NCI-H1930 (cell line): ENCODE measurements at places on chromosomes 16 and 17.

GRCh38 chr17:924711-925475 is 54.7 kb downstream of the NXN start:
- no peak for DNase-seq

- DNase-seq: no peak
Measured at GRCh38 chr17:49944273-49944870, 24.6 kb upstream of the DLX4 start.

DNA sequence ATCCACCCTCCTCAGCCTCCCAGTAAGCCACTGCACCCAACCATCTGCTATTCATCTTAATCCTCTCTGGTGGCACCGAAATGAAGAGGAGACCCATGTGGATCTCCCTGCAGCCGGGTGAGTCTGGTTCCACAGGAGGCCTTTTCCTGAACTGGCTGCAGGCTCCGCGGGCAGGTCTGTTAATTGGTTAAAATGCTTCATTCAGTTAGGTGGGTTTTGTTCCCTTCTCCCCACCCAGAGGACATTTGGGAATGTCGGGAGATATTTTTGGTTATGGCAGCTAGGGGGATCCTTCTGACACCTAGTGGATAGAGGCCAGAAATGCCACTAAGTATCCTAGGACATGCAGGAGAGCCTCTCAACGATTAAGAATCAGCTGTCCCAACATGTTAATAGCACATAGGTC is 16.7 kb downstream of the C16orf54 start:
- DNase-seq: peak; percentile 32

GRCh38 chr17:72829883-72830282 is 262.6 kb downstream of the SLC39A11 start:
- no peak for DNase-seq

GRCh38 chr17:32485261-32486110 is 1.3 kb upstream of the CDK5R1 start:
- no peak for DNase-seq

GRCh38 chr16:70649300-70649699 is 2.9 kb downstream of the IL34 start:
- no peak for DNase-seq

GRCh38 chr17:37338847-37339246 is 36.9 kb upstream of the C17orf78 start:
- no peak for DNase-seq

DNA sequence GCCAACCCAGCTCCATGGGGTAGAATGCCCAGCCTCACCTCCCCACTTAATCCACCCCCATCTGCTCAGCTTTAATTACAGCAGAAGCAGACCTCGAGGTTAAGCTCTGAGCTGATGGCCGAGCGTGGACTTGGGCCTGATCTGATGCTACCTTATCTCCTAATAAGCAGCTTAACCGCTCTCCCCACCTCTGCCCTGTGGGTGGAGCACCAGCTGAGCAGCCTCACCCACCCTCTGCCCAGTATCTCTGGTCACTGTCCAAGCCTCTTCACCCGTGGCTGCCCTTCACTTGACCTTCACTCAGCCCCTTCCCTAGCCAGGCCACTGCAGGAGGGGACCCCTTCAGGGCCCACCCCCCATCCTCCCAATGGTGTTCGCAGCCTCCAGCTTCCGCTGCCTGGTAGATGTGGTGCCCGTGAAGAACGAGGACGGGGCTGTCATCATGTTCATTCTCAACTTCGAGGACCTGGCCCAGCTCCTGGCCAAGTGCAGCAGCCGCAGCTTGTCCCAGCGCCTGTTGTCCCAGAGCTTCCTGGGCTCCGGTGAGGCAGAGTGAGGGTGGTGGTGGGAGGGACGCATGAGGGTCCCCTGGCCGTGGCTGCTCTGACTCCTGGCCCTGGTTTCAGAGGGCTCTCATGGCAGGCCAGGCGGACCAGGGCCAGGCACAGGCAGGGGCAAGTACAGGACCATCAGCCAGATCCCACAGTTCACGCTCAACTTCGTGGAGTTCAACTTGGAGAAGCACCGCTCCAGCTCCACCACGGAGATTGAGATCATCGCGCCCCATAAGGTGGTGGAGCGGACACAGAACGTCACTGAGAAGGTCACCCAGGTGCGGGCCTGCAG is 6.8 kb downstream of the KCNH6 start:
- DNase-seq: no peak

- peak; percentile 16 for DNase-seq
Measured at GRCh38 chr17:50931144-50931908, 65.2 kb upstream of the TOB1 start.

GRCh38 chr17:65684631-65685030 is 123.2 kb upstream of the AXIN2 start:
- no peak for DNase-seq

DNA sequence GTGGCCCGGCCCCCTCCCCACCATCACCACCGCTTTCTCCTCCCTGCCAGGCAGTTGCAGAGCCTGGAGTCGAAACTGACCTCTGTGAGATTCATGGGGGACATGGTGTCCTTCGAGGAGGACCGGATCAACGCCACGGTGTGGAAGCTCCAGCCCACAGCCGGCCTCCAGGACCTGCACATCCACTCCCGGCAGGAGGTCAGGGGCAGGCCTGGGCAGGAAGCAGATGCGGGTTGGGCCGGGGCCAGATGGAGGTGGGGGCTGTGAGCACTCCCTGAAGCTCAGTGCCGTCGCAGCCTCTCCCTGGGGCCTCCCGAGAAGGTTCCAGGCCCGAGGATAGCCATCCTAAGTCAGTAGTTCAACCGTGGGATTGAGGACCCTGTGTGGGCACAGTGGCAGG is 14.2 kb upstream of the ADGRG3 start:
- DNase-seq: no peak

DNA sequence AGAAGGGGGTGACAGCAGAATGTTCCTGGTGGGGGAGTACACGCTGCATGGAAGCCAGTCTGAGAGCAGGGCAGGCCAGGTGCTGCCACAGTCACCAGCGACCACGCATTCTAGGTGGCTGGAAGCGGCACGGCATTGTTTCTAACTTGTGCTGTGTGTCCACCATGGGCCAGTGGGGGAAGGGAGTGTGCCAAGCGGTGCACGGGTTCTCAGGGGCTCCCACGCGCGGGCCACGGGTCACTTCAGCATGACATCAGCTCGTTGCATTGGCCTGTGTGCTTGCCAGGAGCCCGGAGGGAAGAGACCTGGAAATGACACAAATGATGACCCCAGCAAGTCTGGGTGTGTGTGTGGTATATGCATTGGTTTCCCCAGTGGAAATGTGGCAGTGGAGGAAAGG is 164.9 kb upstream of the PLCG2 start:
- no peak for DNase-seq

- no peak for DNase-seq
Measured at GRCh38 chr17:20072692-20072992, 63.5 kb downstream of the SPECC1 start.

DNA sequence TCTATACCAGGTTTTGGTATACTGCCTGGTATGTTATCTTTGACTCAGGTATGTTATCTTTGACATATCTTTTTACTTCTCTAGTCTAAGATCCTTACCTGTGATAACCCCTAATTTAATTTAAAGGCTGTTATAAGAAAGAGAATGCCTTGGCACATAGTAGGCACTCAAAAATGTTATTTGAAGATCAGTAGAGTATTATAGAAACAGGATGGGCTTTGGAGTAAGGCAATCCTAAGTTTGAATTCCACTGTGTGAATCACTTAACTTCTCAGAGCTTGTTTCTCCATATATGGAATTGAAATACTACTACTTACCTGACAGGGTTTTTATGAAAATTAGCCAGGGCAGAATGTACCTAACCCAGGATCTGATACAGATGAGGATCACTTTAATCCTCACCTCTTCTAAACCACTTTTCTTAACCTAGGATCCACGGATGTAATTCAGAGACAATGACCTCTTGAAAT is 1.2 kb downstream of the BRIP1 start:
- DNase-seq: no peak

DNA sequence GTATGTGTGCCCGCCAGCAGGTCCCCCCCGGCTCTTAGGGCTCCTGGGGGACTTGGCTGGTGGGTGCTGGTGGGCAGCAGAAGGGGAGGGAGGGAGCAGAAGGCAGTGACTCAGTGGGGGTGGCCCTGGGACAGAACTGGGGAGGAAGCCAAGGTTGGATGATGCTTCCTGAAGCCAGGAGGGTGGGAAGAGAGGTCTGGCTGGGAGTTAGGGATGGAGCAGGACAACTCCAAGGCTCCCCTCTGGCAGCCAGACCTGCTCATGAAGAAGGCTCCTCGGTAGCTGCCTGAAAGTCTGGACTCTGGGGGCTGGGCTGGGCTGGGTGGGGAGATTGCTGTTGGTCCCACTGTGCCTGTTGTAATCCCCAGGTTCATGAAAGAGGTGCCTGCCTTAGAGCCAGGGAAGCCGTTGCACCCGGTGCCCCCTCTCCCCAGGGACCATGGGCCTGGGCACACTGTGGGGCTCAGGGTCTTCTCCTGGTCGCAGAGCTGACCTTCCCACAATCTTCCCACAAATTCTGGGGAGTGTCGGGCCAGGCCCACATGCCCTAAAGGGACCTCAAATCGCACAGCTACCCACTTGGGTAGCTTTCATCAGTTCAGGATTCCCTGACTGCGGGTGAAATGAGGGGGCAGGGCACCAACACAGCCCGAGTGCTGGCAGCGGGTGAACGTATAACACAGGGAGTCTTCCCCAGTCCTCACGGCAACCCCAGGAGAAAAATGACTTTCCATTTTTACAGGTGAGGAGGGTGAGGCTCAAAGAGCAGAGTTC is 1.1 kb upstream of the PLEKHG4 start:
- peak; percentile 11 for DNase-seq

DNA sequence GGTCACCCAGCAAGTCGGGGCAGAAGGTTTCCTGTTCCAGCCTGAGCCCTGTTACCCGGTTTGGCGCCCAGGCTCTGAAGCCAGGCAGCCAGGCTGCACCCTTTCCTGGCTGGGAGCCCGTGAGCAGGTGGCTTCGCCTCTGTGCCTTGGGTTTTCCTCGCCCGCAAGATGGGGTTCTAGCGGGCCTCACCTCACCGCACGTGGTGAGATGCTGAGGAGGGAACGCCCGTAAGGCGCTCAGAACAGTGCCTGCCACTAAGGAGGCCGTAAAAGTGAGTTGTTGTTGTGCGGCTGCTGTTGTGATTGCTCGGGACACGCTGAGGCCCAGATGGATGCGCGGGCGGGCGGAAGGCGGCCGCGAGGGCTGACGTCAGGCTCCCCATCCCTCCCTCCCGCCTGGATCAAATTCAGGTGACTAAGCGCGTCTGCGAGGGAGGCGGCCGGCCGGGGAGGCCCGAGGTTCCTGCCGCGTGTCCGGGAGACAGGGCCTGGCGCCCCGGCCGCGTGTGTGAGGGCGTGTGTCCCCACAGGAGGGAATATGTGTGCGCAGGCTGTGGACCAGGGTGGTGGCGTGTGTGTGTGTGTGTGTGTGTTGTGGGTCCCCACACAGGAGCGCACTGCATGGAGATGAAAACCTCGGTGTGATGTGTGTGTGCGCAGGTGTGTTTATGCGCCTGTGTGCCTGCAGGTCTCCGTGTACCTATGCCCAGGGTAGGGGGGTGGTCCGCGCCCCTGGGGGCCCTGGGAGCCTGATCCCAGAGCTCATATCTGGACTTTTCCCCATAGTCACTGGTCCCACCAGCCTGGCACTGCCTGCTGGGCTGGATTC is 4.3 kb downstream of the CAMKK1 start:
- DNase-seq: no peak

DNA sequence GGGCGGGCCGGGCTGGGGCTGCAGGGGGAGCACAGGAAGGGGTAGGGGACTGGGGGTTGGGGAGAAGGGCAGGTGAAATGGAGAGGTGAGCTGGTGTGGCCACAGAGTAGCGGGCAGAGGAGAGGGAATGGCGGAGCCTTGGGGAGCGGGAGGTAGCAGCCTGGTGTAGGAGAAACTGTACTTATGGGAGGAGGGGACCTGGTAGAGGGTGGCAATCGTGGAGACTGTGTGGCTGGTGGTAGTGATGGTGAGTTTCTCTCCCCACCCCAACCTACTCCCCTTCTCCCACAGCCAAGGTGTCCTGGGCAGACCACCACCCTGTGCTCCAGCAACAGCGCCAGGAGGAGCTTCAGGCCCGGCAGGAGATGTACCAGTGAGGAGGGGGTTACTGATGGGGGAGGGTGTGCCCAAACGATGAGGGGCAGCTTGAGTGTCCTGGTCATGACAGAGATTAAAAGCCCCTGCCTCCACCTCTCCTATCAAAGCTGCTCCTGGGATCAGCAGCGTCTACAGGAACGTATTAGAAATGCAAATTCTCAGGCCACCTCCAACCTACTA is 831 bp downstream of the ALOX15B start:
- DNase-seq: no peak

- no peak for DNase-seq
Measured at GRCh38 chr16:81204798-81205680, 33.5 kb upstream of the BCO1 start.

DNA sequence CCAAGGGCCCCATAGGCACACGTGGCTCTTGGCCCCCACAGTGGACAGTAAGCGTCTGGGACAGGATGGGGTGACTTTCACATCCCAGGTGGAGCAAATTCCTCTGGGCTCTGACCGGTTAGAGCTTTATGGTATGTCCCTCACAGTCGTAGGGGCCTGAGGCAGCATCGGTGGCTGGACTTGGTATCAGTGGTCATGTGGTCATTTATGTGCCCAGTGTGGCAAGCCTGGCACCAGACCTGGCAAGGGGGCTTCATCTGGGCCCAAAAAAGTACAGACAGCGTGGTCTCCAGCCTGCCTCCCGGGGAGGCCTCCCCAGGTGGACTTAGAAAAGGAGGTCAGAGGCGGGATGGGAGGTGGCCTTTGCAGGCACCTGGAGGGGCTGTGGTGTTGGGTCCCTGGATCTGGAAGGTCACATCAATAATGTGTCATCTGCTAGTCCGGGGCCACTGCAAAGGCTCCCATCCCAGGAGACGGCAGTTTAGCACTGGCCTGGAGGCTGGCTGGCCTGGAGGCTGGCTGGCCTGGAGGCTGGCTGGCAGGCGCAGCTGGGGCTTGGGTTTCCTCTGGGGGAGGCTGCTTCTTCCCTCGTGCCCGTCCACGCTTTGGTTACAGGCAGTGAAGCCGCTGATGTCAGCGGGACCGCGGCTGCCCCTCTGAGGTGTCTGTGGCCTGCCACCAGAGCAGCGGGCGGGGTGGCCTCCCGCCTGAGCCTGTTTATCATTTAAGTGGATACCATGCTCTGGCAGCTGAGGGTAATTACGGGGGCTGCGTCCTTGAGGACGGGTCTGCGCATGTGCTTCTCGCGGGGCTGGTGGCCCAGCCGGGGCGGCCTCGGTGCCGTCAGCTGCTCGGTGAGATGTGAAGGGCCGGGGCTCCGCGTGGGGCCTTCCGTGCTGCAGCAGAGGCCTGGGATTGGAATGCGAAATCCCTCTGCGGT is 20.7 kb upstream of the CBX4 start:
- DNase-seq: no peak

DNA sequence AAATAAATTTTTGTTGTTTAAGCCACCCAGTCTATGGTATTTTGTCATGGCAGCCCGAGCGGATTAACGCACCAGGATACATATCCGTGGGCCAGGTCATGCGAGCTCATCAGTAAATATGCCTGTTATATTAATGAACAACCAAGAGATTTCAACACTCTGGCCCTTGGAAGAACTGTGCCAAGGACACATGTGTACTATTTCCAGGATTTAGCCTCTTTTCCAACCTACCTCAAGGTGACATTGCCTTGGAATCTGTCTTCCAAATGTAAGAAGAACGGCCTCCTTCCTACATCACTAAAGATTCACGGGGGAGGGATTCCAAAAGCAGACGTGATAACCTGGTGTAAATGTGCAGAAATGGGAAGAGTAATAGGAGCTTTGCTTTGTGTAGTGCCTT is 72.8 kb upstream of the DYNLRB2 start:
- DNase-seq: no peak
